Testis (tissue), 5 donors: ENCODE measurements at places on chromosomes 7 and 10. TPM values are rescaled to one million over a fixed set of nuclear protein-coding genes. Genes with fewer than 3 reads are reported as not detected.

Gene ENO4
- 9.8 TPM for polyA plus RNA-seq

DNA sequence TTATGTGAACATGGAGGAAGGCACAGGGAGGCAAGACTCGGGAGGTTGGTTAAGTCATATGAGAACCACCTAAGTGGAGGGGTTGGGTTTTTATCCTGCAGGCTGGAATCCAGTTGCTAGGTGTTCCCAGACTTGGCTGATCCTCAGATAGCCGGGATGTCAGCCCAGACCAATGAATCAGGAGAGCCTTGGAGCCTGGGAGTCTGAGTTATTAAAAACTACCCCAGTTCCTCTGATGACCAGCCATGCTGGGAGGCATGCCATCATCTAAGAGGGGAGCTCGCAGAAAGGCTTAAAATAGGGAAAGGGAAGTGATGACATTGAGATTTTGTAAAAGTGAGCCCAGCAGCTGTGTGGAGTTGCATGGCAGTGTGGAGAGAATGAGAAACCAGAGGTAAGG lies 238.1 kb downstream of the ZNF248 start:
- H3K4me1 ChIP-seq = no peaks in the 10 kb centered on the region
- no peak overlapping the region for H3K4me3 ChIP-seq
- DNase-seq = no peak
- no peak overlapping the region for H3K27ac ChIP-seq
- H3K36me3 ChIP-seq = no peaks in the 10 kb centered on the region

Gene MAGI2
- polyA plus RNA-seq = 12.4 TPM

GRCh38 chr7:113087071-113087998 lies 708 bp upstream of the GPR85 start:
- peak overlapping the region; percentile 29 for H3K4me3 ChIP-seq
- H3K36me3 ChIP-seq = no peaks in the 10 kb centered on the region
- no peak for DNase-seq
- peaks cover 5% of the 10 kb centered on the region for H3K4me1 ChIP-seq
- H3K27ac ChIP-seq = no peak overlapping the region

GRCh38 chr7:110170841-110171240 lies 920.1 kb upstream of the LRRN3 start:
- no peak for DNase-seq
- H3K4me3 ChIP-seq = no peak overlapping the region
- H3K27ac ChIP-seq = no peak overlapping the region
- no peaks in the 10 kb centered on the region for H3K4me1 ChIP-seq
- H3K36me3 ChIP-seq = no peaks in the 10 kb centered on the region

DNA sequence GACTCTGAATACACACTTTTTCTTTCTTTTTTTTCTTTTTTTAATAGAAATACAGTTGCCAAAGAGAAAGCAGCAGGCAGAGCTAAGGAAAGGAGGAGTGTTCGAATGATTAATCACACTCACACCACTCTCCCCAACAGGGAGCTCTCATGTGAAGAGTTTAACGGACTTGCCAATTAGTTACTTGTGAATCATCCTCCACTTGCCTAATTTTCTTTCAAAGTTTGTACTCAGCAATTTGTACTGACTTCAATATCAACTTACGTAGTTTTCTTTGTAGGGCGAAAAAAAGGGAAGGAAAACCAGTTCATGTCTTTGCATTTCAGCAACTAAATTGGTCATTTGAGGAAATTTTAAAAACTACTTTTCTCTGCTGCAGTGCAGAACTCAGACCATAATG lies 109.2 kb downstream of the PIP4K2A start:
- H3K4me3 ChIP-seq = no peak overlapping the region
- no peaks in the 10 kb centered on the region for H3K36me3 ChIP-seq
- no peaks in the 10 kb centered on the region for H3K4me1 ChIP-seq
- H3K27me3 ChIP-seq = no peaks in the 10 kb centered on the region
- no peak for DNase-seq
- no peak overlapping the region for H3K27ac ChIP-seq

DNA sequence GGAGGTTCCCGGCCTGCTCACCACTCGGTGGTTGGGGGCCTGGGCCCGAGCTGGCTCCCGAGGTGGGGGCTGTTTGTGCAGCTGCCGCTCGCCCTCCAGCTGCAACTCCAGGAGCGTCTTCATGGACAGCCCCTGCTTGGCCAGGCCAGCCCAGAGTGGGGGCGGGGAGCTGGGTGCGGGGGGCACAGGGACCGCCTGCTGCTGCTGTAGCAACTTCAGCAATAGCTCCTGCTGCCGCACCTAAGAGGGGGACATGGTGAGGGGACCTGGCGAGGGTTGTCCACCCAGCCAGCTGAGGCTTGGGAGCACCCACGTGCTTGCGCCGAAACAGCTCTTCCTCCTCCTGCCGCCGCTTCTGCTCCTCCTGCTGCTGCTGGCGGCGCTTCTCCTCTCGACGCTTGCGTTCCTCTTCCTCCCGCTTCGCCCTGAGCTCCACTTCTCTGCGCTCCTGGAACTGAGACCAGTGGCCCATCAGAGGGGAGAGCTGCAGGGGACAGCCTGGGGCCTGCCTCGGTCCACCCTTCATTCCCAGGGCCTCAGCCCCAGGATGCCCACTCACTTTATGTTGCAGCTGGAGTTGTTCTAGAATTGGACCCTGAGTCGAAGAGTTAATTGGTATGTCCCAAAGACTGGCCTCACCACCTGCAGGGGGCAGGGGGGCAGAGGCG lies 9.6 kb downstream of the GNB2 start:
- DNase-seq = no peak
- H3K27me3 ChIP-seq = no peaks in the 10 kb centered on the region
- no peak overlapping the region for H3K4me3 ChIP-seq
- peaks cover 32% of the 10 kb centered on the region for H3K4me1 ChIP-seq
- no peaks in the 10 kb centered on the region for H3K36me3 ChIP-seq
- no peak overlapping the region for H3K27ac ChIP-seq

- H3K4me1 ChIP-seq = no peaks in the 10 kb centered on the region
- H3K36me3 ChIP-seq = no peaks in the 10 kb centered on the region
- H3K27me3 ChIP-seq = no peaks in the 10 kb centered on the region
- H3K4me3 ChIP-seq = no peak overlapping the region
- no peak for DNase-seq
- H3K27ac ChIP-seq = no peak overlapping the region
Measured at GRCh38 chr7:156559001-156559400, 81.6 kb upstream of the RNF32 start.

DNA sequence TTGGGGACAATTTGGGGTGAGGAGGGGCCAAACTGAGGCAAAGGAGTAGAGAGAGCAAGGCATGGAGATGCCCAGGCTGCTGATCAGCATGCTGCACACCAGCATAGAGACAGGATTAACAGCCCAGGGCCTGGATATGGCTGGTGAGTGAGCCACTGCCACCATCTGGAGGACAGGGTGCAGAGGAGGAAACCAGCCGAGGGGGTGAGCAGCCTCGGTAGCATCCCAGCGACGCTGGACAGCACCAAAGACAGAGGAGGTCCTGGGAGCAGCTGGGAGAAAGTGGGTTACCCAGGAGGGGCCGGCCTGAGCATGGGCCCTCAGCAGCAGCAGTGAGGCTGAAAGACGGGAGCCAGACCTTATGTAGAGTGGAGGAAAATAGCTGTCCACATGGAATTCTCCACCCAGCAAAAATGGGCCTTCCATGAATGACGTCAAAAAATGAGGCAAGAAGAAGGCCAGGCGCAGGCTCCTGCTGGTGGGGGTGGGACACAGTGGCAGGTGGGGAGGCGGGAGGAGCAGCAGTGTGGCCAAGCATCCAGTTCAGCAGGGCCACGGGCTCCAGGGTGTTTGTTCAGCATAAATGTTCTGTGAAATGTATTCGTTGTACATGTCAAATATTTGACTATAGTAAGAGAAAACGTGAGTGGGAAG lies 16.7 kb downstream of the RET start:
- peak; percentile 53 for DNase-seq
- no peaks in the 10 kb centered on the region for H3K27me3 ChIP-seq
- H3K4me3 ChIP-seq = no peak overlapping the region
- no peaks in the 10 kb centered on the region for H3K36me3 ChIP-seq
- no peaks in the 10 kb centered on the region for H3K4me1 ChIP-seq

Gene ZNF438
- 16.2 TPM for polyA plus RNA-seq

DNA sequence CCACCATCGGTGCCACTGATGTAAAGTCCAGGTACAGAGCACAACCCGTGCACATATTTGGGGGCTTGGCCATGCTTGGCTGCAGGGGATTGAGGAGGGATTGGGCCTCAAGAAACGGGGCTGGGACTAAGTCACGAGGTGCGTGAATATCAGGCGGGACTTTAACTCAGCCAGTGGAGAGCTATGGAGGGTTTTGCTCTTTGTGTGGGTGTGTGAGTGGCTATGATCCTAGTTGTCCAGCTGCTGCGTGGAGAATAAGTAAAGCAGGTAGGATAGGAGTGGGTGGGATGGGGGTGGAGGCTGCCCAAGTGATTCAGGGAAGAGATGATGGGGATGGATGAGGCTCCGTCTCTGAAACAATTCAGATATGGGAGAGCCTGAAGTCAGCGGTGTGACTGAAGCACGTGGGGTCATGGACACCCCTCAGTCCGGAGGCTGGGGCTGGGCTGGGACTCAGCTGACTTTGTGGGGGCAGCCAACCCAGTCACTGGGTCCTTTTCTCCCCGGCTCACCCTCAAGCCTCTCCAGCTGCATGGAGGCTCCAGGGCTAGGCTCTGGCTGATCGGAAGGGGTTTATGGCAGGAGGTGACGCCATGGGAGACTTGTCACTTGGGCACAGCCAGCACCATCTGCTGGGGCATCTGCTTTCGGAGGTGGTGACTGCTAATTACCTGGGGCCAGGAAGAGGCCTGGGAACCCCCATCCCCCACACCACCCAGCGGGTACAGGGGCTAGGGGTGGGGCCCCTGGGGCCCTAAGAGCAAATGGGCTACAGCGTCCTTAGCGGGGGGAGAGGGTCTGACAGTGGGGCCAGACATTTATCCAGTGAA lies 1.7 kb upstream of the LFNG start:
- peak overlapping the region; percentile 59 for H3K4me3 ChIP-seq
- no peak for DNase-seq
- no peaks in the 10 kb centered on the region for H3K36me3 ChIP-seq
- H3K4me1 ChIP-seq = peaks cover 23% of the 10 kb centered on the region
- H3K27ac ChIP-seq = no peak overlapping the region

DNA sequence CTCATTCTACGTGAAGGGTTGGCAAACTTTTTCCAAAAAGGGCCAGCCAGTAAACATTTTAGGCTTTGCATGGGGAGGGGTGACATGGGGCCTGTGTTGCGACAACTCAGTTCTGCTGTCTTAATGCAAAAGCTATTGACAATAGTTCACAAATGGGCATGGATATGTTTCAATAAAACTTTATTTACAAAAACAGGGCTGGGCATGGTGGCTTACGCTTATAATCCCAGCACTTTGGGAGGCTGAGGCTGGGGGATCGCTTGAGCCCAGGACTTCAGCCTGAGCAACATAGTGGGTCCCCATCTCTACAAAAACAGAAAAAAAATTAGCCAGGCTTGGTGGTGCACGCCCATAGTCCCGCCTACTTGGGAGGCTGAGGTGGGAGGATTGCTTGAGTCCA lies 141.1 kb downstream of the SVIL start:
- DNase-seq = no peak
- H3K4me1 ChIP-seq = no peaks in the 10 kb centered on the region
- H3K4me3 ChIP-seq = no peak overlapping the region
- no peaks in the 10 kb centered on the region for H3K27me3 ChIP-seq
- no peak overlapping the region for H3K27ac ChIP-seq
- H3K36me3 ChIP-seq = no peaks in the 10 kb centered on the region

DNA sequence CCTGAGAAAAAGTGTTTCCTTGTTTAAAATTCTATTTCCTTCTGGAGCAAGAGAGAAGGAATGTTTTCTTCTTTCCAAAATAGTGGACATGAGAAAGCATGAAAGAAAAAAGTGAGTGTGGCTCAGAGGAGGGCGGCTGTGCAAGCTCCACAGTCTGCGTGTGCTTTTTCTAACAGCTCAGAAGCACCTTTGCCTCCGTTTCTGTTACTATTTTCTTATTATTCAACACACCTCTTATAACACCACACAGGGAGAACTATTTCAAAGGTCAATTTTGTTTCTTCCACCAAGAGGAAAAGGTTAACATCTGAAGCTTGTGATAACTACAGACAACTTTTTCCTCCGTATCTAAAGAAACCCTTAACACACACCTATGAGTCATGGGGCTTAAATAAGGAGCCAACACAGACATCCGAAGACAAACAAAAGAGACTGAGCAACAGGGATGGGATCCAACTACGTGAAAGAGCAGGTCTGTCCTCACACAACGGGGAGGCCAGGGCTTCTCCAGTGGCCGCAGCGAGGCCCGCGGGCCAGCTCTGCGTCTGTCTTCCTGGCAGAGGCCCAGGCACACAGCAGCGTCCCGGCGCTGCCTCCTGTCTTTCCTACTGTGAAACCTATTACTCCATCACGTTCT lies 36.2 kb upstream of the NCAPG2 start:
- H3K4me1 ChIP-seq = no peaks in the 10 kb centered on the region
- no peaks in the 10 kb centered on the region for H3K27me3 ChIP-seq
- DNase-seq = no peak
- no peak overlapping the region for H3K4me3 ChIP-seq
- H3K36me3 ChIP-seq = no peaks in the 10 kb centered on the region
- H3K27ac ChIP-seq = no peak overlapping the region

- no peak overlapping the region for H3K4me3 ChIP-seq
- no peak overlapping the region for H3K27ac ChIP-seq
- H3K4me1 ChIP-seq = no peaks in the 10 kb centered on the region
- no peaks in the 10 kb centered on the region for H3K36me3 ChIP-seq
Measured at GRCh38 chr10:33204031-33204430, 130.4 kb downstream of the NRP1 start.

DNA sequence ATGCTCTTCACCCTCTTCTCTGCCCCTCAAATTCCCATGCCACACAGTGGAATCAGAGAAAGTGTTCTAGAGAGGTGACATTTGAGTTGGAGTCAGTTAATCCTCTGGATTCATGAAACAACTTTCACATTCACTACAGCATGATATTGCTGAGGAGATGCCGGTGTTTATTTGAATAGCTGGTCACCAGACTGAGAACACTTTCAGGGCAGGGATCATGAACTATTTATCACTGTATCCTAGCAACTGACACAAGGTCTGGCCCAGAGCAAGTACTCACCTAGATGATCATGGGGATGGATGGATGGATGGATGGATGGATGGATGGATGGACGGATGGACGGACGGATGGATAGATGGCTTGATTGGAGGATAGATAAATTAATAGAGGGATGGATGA lies 116.7 kb upstream of the ZMIZ1 start:
- H3K27ac ChIP-seq = no peak overlapping the region
- no peak for DNase-seq
- no peak overlapping the region for H3K4me3 ChIP-seq
- peaks cover 4% of the 10 kb centered on the region for H3K4me1 ChIP-seq
- H3K36me3 ChIP-seq = no peaks in the 10 kb centered on the region
